Activated naive CD8-positive, alpha-beta T cell treated with anti-CD3 and anti-CD28 coated beads, Interleukin-2, amount 10 ng/mL, durations not matched to agents 7 days and 5 days (primary cell): ENCODE measurements at places on chromosomes 4 and X.

- DNase-seq, result no peak
These were observed 198.4 kb upstream of the SFRP2 start for GRCh38 chr4:153987291-153987690.

- DNase-seq, result no peak
These were observed 161.2 kb upstream of the AGTR2 start for GRCh38 chrX:116009346-116009745.

GRCh38 chr4:7323872-7324650 lies 110.7 kb downstream of the PSAPL1 start:
- no peak for DNase-seq

DNA sequence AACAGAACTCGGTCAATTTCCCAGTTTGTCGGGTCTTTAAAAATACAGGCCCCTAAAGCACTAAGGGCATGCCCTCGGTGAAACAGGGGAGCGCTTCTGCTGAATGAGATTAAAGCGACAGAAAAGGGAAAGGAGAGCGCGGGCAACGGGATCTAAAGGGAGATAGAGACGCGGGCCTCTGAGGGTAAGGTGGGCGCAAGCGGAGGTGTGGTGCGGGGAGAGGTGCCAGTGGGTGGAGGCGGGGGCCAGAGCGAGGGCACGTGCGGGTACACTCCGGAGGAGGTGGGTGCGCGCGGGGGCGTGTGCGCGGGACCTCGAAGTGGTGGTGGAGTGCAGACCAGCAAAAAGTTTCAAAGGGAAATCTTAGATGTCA lies 787 bp upstream of the TET2 start:
- DNase-seq, result no peak

DNA sequence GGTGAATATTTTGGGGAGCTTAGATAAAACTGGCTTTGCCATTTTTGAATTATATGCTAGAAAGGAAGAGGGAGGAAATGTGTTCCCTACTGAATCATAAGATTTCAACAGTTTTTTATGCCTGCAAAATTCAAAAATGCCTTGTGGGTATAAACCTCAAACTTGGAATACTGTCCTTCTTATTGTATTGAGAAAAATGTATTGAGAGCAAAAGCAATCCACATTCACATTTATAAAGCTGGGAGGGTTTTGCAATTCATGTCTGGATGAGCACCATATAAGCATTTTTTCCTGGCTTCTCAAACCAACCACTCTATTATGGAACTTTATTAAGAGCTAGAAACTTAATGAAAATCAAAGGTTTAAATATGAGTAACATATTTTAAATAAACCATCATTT lies 289.8 kb downstream of the PCDH7 start:
- no peak for DNase-seq

DNA sequence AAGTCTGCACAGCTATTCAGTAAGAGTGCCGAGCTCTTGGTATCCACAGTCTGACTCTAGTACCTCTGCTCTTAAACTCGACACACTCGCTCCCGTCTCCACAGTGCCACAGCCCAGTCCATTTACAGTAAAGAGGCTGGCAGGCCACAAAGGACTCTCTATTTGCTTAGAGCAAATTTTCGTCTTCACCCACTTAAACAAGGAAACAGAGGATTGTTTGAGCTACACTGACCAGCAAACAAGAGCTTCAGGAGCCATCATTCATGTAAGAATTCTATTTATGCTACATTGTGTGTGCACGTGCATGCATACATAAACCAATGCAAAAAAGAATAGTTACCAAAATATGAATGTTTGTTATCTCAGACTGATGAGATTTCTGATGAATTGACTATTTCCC lies 290.2 kb downstream of the USP46 start:
- DNase-seq, result no peak

GRCh38 chr4:23999714-24000469 lies 110.0 kb upstream of the PPARGC1A start:
- DNase-seq, result no peak

- DNase-seq, result no peak
These were observed at the start of gene ATP2B3 for GRCh38 chrX:153517423-153517822. ATP2B3 (plus strand) TSS chrX:153517642; CDS start chrX:153536248, 18,606 bp downstream.

DNA sequence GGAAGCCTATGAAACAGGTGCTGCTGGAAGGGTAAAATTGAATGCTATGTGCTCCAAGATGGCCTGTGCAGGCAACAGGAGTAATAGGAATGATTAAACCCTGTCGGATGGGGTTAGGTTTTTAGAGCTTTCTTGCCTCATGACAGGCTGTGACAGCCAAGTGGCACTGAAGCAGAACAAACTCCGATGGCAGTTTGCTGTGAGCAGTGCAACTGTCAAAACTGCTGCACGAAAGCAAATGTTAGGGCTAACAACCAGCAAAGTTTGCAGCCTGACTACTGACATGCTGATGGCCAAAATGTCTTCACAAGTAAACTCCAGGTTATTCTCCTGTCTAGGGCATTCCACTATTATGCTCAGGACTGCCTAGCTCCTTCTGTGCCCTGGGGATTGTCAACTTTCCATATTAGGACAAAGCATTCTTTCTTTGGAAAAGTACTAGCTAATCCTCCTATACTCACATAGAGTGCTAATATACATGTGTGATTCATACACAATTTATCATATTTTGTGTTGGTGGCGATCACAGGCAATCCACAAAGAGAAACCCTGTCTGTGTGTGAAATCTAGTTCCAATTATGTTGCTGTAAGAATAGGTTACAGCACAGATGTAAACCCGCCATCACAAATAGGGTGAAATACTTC lies 486.6 kb upstream of the TENM3 start:
- DNase-seq, result no peak

DNA sequence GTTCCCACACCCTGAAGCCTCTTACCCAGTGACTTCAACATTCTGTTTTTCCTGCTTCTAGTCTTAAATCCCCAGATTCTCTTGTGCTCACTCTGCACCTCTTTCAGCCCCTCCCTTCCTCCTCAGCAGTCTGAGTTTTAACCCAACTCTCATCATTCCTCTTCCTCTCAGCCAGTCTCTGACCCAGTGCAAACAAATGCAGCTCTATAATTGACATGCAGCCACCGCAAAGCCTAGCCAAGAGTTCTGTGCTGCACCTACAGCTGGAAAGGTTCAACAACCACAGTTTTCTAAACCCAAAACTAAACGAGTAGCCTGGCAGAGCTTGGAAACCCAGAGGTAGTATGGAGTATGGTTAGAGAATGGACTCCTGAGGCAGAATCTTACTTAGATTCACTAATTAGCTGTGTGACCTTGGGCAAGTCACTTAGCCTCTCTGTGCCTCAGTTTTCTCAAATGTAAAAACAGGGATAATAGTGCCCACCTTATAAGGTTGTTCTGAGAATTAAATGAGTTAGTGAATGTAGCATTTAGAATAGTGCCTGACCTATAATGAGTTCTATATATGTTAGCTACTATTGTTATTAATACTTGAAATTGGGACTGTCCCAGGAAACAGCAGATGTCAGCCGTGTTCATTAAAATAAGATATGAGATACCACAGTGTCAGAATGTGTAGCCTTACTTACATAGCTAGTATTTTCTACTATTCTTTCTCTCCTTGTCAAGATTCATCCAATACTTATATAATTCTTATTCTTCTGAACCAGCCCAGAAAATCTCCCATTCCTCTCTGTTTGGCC lies 3.5 kb downstream of the TMEM154 start:
- no peak for DNase-seq

GRCh38 chr4:13597604-13598003 lies 29.9 kb downstream of the BOD1L1 start:
- DNase-seq, result no peak

- DNase-seq, result no peak
These were observed at the start of gene TLR3 for GRCh38 chr4:186068581-186069348. TLR3 (plus strand) TSS chr4:186069156; CDS start chr4:186076620, 7,464 bp downstream.

GRCh38 chr4:158666892-158667291 lies 4.8 kb downstream of the C4orf46 start:
- no peak for DNase-seq

DNA sequence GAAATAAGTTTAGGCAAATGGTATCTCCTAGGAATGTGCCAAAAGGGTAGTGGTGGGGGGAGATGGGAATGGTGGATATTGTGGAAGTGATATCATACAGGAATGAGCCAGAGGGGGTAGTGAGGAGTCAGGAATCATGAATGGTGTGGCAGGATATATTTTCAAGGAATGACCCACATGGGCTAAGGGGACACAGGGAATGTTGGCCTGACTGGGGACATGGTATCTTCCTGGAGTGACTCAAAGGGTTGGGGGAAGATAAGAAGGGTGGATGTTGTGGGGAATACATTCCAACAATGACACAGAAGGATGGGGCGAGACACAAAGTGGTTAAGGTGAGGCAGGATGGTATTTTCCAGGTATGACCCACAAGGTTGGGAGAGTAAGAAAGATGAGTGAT lies 60.6 kb downstream of the MAOA start:
- no peak for DNase-seq

DNA sequence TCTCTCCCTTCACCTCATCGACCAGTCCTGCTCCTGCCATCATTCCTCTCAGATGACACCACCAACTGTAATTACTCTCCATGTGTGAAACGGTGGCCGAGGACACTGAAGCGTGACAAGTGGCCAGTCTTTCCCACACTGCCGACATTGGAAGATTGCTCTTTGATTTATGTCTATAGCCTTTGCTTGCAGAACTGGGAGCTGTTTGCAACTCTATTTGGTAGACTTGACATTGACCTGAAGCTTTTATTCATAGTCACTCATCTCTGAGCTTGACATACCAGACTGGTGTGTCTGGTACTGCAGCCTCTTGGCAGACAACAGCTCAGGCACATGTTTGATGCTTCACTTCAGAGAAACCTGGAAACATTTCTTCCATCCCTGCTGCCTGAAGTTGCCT lies 121.8 kb upstream of the GALNT7 start:
- DNase-seq, result no peak

DNA sequence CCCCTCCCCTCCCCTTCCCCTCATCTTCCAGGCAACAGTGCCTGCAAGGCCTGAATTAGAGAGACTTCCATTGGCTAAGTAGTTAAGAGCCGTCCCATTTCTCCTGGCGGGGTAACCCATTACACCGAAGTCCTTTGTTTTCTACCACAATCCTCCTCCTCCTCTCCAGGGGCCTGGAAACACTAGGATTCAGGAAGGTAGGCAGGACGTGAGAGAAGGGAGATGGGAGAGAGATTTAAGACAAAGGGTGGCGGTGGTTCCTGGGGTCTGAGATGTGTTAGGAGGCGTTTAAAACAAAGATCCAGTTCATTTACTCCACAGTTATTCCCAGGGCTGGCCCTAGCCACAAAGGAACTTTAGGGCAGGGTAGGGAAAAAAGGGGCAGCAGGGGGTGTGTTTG lies 28.0 kb downstream of the NYX start:
- no peak for DNase-seq

DNA sequence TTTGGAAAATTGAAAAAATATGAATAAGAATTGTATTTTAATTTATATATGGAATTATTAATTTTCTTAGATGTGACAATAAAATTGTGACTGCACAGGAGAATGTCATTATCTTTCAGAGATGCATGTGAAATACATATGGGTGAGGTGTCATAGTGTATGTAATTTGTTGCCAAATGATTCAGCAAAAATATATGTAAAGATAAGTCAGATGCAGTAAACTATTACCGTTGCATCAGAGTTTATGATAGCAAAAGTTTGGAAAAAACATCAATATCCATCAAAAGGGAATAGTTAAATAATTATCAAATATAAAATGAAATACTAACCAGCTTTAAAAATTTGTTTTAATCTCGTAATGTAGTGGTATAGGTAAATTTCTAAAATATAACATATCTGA lies 10.4 kb upstream of the SLC7A11 start:
- no peak for DNase-seq

DNA sequence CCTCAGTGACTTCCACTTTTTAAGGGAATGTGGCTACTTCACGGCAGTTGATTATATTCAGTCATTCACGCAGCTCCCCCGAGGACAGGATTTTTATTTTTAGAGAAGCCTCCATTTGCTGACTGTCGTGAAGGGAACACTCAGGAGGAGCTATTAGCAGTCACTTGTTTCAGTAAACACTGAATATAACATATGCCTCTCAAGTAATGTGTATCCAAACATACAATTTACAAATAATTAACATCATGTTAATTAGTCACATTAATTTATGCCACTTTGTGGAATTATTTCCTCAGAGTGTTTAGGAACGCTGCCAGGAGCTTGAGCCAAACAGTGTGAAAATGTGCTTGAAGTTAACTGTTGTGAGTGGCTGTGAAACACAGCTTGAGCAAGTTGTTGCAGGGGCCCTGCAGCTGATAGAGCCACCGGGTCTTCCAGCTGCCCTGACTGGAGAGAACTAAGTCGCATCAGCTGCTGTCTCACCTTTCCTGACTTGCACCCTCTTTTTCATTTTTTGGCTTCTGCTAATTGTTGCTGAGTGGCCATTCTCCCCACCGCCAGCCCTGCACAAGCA lies 245.6 kb downstream of the LDB2 start:
- no peak for DNase-seq
